ENCODE measurements at places on chromosomes 2 and 18.

- DNase-seq = peak; percentile 72
Measured at GRCh38 chr2:69911985-69912563, 2.8 kb upstream of the MXD1 start.

- no peak for DNase-seq
Measured at GRCh38 chr18:79549638-79550000, 130.0 kb upstream of the CTDP1 start.

GRCh38 chr18:7950380-7951136 is 383.4 kb downstream of the PTPRM start:
- peak; percentile 56 for DNase-seq

DNA sequence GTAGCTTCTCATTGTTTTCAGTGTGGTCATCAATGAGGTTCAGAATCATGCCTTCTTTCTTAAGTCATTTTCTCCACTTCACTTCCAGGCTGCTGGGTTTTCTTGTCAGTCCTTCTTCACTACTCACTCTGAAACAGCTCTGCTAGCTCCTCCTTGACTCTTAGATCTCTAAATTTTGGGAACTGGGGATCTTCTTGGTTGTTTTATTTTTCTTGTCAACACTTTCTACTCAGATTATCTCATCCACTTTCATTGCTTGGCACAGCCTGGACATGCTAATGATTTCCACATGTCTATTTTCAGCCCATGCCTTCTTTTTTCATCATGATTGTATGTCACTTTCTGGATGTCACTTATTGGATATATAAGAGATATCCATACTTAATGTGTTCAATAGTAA is 517.8 kb upstream of the DSEL start:
- no peak for DNase-seq

- DNase-seq = no peak
Measured at GRCh38 chr2:60872510-60872928, 8.9 kb upstream of the REL start.

- no peak for DNase-seq
Measured at GRCh38 chr2:164725542-164725941, 104.3 kb upstream of the GRB14 start.

- DNase-seq = no peak
Measured at GRCh38 chr18:26710470-26711096, 154.9 kb downstream of the AQP4 start.

GRCh38 chr2:30761226-30761625 is 46.0 kb downstream of the CAPN13 start:
- no peak for DNase-seq

Data from CD4-positive, alpha-beta T cell treated with Interleukin-2 at 100 ng/mL for 4 hours (primary cell).